HT-29 (cell line): ENCODE measurements at places on chromosomes 13 and 19.

DNA sequence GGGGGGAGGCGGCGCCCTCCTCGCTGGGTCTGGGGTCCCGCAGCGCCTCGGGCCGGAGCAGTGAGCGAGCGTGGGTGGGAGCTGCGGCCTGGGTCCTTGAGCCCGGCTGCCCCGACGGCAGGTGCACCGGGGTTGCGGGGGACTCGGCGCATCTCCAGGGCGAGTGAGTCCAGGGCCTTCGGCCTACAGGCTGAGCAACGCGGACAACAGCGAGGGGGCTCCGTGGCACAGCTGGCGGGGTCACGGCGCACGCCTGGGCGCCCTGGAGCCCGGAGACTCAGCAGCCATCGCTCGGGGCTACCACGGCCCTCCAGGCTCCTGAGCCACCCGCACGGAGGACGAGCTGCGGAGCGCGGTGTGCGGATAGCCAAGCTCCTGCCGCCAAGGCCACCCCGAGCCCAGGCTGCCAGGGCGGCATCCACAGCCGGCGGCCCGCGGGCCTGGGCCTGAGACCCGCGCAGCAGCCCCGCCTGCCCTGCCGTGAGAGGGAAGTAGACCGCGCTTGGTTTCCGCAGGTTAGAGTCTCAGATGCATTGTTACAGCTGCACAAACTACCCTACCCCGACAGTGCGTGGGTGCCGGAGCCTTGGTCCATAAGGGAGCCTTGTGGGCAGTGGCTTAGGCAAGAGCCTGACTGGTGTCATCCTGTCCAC is 253.9 kb upstream of the SGCG start:
- DNase-seq = no peak

- no peak for DNase-seq
Observed at GRCh38 chr13:79909644-79910043, 428.7 kb downstream of the NDFIP2 start.

- DNase-seq = no peak
Observed at GRCh38 chr13:82962397-82962796, 919.9 kb downstream of the SLITRK1 start.

DNA sequence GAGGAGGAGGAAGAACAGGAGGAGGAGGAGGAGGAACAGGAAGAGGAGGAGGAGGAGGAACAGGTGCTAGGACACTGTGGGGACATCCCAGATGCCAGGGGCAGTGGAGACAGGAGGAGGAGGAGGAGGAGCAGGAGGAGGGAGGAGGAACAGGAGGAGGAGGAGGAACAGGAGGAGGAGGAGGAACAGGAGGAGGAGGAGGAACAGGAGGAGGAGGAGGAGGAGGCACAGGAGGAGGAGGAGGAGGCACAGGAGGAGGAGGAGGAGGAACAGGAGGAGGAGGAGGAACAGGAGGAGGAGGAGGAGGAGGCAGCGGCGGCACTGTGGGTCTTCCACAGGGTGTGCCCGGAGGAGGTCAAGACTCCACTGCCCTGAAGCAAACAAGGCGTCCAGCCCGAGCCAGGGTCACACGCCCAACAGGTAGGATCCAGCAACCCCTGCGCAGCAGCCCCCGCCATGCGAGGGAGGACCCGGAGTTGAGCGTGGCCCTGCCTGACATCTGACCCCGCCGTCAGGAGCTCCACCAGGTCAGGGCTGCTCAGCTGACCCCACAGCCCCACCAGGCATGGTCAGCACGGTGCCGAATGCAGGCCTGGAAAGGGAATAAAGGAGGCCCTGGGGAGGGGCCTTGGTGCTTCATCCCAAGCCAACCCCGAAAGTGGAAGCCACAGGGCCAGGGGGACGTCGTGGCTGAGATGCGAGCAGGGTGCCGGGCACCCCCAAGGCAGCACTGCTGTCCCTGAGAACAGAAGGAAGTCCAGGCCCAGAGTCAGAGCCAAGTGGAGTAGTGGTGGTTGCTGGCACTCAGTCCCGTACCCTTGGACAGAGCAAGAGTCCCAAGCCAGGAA is 9.2 kb downstream of the SBNO2 start:
- no peak for DNase-seq

DNA sequence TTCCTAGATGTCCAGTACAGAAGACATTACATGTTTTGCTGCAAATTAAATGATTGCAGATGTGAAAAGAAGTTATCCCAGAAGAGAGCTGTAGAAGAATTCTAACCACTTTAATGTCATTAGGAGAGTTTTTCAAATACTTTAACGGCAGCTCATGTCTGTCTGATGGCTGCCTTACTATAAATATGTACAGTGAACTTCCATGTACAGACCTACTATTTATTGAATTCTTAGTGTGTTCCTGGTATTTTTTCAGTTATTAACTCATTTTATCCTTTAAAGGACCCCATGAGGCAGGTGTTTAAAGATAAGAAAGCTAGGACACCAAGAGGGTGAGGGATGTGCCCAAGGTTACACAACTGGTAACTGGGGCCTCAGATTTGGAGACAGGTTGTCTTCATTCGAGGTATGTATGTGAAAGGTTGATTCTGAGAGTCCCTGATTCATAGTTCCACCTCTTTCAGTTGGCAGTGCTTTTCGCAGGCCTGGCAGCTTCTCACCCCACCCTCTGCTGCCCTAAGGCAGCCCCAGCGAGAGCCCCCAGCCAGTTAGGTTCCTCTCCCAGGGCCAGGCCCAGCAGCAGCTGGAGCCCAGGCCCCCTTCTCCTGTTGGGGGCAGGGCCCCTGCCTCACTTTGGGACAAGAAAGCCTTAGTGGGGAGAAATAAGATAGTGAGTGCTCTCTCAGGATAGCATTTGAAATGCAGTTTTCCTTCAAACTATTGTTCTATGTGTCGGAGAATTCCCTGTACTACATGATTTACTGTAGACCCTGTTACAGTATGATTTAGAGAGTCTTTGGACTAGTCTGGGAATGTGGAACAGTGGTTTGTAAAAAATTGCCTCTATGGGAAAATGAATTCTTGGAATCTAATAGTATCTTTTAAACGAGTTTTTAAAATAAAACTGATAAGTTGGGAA is 67.7 kb upstream of the TEX29 start:
- DNase-seq = no peak

- DNase-seq = no peak
Observed at GRCh38 chr13:112651750-112652511, 37.9 kb upstream of the ATP11A start.

- DNase-seq = no peak
Observed at GRCh38 chr13:74966814-74967424, 515.0 kb downstream of the TBC1D4 start.

DNA sequence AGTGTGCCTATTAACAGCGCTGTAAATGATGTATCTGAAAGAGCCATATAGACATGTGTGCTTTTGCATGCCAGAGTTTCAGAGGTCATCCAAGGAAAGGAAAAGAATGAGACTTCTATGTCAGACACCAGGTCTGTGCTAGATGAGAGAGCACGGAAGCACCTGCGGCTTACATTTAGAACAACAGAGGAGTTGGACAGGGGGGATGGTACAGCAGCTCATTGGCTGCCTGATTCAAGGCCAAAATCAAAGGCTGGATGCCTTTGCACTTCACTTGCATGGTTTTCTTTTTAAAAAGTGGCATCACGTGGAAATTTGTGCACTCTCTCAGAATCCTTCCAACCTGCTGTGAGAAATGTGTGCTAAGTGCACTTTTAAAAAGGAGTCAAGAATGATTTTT is 32.8 kb upstream of the AMER2 start:
- DNase-seq = no peak

DNA sequence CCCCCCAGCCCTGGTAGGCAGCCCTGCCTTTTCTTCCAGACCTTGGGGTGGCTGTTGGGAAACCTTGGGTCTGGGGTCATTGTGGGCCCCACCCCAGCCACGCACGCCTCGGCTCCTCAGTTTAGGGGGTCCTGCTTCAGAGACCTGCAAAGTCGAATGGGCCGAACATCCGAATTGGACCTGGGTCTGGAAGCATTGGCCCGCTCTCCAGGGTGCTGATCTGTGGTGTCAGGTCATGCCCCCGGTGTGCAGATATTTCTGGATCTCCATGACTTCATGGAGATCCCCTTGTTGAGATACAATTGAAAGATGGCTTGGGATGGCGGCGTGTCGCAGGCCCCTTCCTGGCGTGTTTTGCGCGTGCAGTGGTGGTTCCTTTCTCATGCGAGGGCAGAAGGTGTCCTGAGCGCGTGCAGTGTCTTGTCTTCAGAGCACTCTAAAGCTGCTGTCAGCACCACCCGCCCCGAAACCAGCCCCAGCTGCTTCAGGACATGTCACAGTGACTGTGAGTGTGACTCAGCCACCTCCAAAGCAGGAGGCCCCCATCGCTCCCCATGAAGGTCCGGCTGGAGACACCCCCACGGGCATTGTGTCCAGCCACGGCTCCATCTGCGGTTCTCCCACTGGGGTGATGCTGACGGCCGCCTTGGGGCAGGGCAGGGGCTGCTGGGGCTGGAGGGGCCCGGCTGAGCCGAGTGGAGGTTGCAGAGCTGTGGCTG is 112.7 kb downstream of the KDM4B start:
- no peak for DNase-seq

DNA sequence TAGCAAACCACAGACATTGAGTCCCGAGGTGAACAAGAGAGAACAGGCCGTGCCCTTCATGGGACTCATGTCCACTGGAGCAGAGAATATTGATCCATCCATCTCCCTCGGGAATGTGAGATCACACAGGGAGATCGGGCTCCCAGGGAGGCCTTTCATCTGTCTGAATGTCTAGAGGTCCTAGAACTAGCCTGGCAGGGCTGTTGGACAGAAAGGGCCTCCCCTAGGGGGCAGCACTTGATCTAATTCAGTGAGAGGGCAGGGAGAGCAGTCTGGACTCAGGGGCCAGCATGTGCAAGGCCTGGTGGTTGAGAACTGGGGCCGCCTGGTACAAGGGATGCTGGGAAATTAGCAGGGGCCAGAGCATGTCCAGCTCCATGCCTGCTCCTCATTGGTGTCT is 4.3 kb downstream of the RUVBL2 start:
- DNase-seq = peak; percentile 87
